ENCODE measurements at places on chromosomes 11 and 22.

DNA sequence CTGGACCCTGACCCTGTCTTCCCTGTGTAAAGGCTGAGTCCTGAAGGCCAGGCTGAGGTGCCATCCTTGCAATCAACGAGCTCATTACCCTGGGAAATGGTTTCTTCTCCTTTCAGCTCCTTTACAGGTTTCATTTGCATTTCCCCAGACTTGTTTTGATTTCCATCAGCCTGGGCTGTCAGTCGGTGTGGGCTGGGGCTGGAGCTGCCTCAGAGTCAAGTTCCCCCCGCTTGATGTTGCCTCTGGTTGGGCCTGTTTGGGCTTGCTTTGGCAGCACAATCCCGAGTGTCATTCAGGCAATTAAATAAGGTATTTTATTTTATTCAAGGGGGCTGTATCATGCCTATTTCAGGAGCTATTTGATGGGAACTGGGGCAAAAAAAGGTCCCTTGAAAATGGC, 424.9 kb downstream of the INSC start:
- no peak for DNase-seq

DNA sequence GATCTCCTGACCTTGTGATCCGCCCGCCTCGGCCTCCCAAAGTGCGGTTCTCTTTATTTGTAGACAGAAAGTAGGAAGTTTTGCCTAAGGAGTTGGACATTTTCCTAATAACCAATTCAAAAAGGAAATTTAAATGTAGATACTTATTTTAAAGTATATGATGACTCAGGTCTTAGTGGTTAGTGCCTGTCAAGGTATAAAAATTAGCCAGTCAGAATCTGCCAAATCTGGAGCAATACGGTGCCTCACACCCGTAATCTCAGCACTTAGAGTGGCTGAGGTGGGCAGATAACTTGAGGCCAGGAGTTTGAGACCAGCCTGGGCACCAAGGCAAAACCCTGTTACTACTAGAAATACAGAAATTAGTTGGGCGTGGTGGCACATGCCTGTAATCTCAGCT, 86.7 kb upstream of the RASSF10 start:
- DNase-seq = no peak

- DNase-seq = no peak
These were observed 91.7 kb upstream of the CLMP start for GRCh38 chr11:123286761-123287160.

GRCh38 chr11:78830277-78830819, 255.7 kb upstream of the NARS2 start:
- no peak for DNase-seq

GRCh38 chr11:62841361-62842170, 2.2 kb upstream of the WDR74 start:
- peak; percentile 71 for DNase-seq

DNA sequence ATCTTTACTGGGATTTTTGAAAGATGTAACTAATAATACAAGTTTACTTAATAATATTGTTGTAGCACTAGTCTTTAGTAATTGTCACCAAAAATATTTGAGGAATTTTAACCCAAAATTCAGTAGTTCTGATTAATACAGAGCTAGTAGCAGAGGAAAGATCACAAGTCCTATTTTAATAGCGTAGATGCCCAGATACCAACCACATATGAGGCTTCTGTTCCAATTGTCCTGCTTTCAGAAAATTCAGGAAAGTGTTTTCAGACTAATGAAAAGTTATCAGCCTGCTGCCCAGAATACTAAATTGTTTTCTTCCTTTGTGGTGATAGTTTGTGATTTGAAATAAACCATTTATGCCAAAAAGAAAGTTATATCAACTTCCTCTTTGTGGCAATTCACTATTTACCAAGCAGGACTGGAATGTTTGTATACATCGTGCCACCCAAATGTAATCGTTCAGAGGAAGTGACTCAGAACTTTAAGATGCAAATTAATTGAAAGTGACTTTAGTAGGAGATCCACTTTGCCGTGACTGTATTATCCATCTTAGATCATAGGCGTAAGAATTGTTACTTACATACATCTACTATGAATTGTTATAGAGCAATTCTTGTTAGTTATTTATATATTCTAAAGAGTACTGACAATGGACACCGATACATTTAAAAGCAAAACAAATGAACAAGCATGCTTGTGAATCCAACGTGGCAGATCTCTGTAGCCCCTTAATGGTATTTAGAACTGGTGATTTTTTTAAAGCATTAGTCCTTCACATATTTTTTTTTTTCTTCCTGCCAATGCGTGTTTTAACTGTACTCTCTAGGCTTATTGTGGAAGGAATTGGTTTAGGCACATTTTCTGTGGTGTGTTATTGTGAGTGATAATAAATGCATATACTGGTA, 231.0 kb downstream of the DDX10 start:
- no peak for DNase-seq

GRCh38 chr11:119691020-119691666, 37.9 kb downstream of the NECTIN1 start:
- DNase-seq = no peak

DNA sequence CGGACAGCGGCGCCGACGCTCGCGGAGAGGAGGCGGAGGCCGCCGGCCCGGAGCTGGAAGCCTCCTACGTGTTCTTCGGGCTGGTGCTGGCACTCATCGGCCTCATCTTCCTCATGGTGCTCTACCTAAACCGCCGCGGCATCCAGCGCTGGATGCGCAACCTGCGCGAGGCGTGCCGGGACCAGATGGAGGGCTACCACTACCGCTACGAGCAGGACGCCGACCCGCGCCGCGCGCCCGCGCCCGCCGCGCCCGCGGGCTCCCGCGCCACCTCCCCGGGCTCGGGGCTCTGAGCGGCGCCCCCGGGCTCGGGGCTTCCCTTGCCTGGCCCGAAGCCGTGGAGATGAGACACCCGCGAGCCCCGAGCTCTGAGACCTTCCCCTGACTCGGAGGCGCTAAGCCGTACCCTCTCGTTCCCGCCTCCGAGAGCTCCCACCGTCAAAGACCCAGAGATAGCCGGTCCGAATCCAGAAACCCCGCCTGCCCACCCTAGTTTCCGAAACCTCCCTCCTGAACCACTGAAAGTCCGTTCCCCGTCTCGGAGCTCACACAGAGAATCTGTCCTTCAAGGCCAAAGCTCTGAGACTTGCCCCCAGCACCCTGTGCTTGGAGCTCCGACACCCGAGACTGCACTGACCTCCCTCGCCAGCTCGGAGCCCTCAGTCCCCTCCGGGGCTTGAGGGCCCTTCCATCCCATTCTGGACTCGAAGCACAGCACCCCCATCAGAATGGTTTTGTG, 1.5 kb downstream of the TPBGL start:
- DNase-seq = no peak

GRCh38 chr11:60175860-60176275, 7.0 kb downstream of the MS4A6A start:
- no peak for DNase-seq

DNA sequence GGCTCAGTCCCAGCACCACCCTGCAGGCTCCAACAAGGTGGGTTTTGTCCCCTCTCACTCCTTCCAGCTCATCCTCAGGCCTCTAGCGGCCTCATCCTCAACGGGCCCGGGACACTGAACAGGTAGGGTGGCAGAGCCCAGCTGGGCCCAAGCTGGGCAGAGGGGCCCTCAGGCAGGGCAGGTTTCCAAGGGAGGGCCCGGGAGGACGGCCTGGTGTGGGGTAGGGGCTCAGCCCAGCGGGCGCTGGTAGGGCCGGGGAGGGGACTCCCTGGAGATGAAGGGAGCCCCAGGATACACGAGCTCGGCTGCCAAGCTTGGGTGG, 2.5 kb upstream of the IFITM10 start:
- DNase-seq = no peak

DNA sequence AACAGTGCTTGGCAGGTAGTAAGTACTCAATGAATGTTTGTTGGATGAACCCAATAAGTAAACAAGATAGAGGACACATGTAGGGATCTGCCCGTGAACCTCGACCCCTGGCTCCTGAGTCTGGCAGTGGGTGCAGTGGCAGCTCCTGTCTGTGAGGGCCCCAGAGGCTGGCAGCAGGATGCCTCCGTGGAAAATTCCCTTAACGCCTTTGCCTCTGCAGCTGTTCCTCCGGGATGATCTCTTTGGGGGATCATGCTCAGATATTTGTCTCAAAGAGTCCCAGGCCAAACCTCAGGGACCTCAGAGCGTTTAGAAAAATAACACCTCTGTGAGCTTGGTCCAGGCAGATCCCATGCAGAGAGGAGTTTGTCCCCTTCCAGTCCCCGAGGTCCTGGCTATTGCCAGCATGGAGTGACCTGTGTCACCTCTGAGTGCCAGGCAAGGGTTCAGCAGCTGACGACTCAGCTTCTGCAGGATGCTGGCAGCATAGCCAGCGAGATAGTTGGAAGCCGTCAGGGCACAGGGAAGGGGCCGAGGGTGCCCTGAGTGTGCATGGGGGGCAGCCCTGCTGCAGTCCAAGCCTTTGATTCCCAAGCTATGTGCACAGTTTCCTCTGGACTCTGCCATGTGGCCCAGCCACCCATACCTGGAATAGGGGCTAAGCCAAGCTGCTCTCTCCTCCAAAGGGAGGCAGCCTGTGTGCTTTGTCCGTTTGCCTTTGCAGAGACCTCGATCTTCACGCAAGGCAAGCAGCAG, 613 bp upstream of the MCHR1 start:
- no peak for DNase-seq

- DNase-seq = no peak
These were observed 652.5 kb downstream of the NTM start for GRCh38 chr11:132022733-132023478.

- DNase-seq = no peak
These were observed 249.1 kb downstream of the FAT3 start for GRCh38 chr11:92473736-92474135.

GRCh38 chr11:46363455-46364005, 16.3 kb downstream of the DGKZ start:
- no peak for DNase-seq

DNA sequence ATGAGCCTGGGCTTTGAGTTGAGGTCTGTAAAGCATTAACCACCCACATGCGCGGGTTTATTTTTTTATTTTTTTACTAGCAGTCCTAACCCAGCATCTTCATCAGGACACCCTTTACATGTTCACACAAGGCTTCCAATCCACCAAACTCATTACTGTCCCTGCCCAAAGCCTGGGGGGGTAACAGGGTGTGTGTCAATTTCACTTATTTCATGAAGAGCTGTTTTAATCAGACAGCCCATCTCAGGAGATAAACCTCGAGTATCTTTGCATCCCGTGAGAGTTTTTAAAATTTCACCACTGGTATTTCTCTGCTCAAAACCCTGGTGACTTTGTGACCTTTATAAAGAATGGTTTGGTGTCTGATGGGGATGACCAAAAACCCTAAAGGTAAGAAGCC, 45.6 kb downstream of the ANO1 start:
- no peak for DNase-seq

DNA sequence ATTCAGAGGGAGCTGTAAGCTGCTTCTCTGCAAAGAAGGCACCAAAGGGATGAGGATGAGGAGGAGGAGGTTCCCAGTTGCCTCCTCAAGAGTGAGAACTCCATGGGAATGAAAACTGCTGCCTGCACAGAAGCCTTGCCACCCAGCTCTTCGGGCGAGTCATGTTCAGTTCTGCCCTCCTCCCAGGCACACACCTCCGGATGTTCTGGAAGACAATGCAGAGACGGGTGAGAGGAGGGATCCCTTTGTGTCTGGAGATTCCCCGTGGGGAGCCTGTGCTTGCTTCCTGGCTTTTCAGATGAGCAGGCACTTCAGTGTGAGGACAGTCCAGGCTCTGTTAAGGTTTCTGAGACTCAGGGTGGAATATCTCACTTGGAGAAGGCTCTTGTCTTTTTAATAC, 295.6 kb downstream of the DDX10 start:
- no peak for DNase-seq

DNA sequence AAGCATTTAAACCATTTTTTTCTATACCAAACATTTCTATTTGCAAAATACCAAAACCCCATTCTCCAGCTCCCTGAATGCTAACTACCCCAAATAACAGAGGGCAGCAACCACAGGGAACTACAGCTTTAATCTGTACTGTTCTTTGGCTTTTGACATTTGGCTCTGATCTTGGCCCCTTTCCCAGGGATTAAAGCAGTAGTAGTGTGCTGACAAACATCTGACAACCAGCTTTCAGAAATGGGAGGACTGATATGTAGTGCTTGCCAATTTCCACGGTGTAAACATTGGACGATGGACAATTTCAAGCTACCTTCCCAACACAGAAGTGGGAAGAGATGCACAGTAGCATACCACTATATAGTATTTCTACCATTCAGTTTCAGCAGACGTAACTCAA, 88.4 kb upstream of the TEAD1 start:
- no peak for DNase-seq

DNA sequence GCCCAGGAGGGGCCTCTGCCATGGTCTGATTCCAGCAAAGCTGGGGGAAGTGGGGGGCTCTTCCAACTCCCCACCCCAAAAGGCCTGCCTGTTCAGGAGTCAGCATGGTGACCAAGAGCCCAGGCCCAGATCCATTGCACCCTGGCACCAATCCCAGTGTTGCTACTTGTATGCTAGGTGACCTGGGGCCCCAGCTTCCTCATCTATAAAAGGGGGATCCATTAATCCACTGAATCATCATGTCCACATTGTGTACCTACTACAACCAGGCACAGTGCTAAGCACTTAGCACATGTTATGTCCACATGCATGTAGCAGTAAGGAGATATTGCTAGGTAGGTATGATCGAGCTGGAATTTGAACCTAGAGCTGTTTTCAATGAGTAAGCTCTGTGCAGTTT, 2.0 kb downstream of the SYT12 start:
- DNase-seq = no peak

DNA sequence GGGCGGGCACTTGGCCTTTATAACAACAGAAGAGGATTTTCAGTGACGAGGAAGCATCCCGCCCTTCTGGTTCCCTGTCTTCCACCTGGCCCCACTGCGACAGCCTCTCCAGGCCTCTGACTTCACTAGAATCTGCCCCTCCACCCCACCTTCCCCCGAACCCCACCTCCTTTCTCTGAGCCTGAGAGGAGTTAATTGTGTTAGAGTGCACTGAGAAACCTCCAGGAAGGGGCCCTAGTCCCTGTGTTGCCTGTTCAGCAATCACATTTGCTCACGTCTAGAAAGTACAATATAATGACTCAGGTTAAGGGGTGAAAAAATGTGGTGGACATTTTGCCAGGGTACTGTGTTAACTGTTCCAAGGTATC, 38.8 kb downstream of the PTPRJ start:
- DNase-seq = no peak

- DNase-seq = no peak
These were observed 19.5 kb downstream of the RBFOX2 start for GRCh38 chr22:36009085-36009484.

GRCh38 chr22:32826537-32826936, 25.0 kb downstream of the TIMP3 start:
- no peak for DNase-seq

DNA sequence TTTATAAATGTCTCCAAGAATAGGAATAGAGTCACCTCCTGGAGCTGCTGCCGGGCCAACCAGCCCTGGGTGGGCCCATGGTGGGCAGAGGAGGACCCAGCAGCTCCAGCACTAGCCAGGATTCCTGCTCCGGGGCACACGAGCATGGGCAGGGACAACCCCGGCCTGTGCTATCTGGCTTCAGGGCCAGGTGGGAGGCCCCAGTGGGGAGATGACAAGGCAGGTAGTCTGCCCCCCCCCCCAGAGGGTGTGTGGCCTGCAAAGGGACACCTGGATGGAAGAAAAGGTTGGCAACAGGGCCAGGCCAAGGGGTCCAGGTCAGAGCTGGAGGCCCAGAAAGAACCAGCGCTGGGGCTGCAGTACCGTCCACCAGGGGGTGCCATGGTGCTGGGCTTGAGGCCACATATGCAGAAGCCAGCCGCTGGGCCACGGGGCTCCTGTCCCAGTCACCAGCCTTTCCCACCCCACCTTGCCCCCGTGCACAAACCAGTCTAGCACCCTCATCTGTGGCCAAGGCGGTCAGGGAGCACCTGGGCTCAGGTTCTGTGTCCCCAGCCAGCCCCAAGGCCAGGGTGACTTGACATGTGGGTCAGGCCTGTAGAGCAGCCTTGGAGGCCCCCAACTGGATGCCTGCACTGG, 3.4 kb downstream of the TSPAN32 start:
- peak; percentile 93 for DNase-seq

GRCh38 chr11:108226036-108226435, 3.2 kb downstream of the ATM start:
- no peak for DNase-seq
